ENCODE measurements at places on chromosomes 1 and 21.

DNA sequence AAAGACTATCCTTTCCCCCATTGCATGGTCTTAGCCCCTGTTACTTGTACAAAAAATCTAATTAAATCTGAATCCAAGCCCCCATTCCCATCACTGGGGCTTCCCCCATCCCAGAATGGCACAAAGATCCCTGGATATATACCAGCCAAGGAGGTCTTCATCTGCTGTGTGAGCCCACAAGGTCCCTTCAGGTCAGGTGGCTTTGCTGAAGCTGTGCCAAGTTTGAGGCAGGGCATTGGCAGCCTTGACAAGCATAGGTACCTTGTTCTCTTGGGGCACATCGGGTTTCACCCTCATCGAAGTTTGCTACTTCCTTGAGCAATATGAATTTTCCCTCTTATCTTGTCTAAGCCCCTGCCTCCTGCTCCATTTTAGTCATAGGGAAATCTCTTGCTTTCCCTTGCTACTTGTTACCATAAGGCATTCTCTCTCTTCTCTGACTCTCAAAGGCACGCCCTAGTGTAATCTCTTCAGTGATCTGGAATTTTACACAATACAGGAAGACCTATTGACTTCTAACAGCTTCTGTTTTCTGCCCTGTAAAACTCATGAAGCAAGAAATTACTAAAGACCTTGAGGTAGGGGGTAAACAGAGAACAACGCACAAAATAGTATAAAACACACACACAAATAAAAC is 71.4 kb upstream of the COG2 start:
- no peak for DNase-seq

GRCh38 chr1:7680207-7680954 is 90.7 kb upstream of the VAMP3 start:
- DNase-seq, result peak; percentile 53

- DNase-seq, result no peak
These were observed 6.8 kb downstream of the MIER1 start for GRCh38 chr1:66931590-66931989.

DNA sequence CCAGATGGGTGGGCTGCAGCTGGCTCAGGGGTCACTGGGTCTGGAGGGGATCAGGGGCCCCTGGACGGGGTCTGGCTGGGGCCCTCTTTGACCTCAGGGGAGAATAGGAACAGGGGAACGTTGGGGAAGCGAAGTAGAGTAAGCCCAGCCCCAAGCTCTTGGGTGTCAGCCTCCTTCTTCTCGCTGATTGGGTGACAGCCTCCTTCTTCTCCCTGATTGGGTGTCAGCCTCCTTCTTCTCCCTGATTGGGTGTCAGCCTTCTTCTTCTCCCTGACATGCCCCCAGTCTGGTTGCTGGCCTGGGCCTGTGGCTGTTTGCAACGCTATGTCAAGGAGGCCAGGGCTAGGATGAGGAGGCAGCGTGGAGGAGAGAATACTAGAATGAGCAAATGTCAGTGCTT is 76.7 kb upstream of the CASZ1 start:
- no peak for DNase-seq

- peak; percentile 20 for DNase-seq
These were observed 10.8 kb downstream of the FRRS1 start for GRCh38 chr1:99755664-99756063.

GRCh38 chr21:32544697-32545096 is 40.6 kb downstream of the TCP10L start:
- no peak for DNase-seq

DNA sequence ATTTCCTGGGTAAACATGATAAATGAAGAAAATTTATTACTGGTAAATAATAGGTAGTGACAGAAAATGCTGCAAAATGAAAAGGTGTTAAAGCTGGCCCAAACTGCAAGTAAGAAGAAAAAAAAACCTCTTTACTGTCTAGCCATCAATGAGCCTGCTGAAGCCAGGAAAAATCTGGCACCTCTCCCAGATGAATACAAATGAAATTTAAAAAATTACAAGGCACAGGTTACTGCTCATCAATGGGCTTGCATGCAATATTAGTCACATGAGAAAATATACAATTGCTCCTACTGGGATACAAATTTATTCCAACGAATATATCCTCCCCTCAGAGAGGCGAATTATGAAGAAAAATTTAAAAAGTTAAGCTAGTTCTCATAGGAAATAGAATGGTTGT is 1422.5 kb downstream of the KCNT2 start:
- DNase-seq, result no peak

DNA sequence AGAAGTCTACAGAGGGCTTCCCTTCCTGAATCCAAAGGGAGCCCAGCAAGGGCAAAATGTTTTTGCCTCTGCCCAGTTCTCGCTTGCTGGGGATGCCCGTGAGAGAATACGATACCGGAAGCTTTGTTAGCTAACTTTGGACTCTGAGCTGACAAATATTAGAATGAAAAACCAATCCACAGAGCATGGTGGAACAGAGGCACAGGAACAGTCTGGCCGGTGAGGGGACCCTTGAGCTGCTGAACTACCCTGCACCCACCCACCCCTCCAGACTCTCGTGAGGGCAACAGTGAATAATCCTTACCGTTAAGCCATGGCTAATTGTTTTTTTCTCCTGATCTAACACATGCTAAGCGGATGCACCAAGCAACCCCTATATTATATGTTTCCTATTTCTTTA is 76.3 kb upstream of the AKT3 start:
- DNase-seq, result no peak
